ENCODE measurements at places on chromosomes 1 and 21.

DNA sequence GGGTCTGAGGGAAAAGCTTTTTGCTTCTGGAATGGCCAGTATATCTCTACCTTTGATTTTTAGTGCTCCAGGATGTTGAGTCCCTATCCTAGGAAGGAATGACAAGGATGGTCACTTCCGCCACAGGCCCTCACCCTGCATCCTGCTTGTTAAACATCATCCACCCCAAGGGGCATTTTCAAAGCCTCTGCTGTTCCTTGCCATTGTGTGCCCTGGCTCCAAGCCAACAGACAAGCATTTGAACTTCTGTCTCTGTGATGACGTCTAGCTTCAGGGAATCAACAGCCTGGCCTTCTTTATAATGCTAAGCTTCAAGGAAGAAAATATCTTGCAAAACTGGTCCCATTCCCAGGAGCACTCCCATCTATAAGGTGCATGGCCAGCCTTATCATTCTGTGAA lies 12.3 kb upstream of the JAM2 start:
- H3K36me3 ChIP-seq = no peaks in the 10 kb centered on the region
- no peaks in the 10 kb centered on the region for H3K4me1 ChIP-seq
- H3K27ac ChIP-seq = no peak overlapping the region
- no peak overlapping the region for H3K4me3 ChIP-seq

- H3K27ac ChIP-seq = no peak overlapping the region
- no peaks in the 10 kb centered on the region for H3K36me3 ChIP-seq
- H3K4me1 ChIP-seq = no peaks in the 10 kb centered on the region
- no peaks in the 10 kb centered on the region for H3K27me3 ChIP-seq
Measured at GRCh38 chr21:32424191-32424535, 11.7 kb downstream of the EVA1C start.

DNA sequence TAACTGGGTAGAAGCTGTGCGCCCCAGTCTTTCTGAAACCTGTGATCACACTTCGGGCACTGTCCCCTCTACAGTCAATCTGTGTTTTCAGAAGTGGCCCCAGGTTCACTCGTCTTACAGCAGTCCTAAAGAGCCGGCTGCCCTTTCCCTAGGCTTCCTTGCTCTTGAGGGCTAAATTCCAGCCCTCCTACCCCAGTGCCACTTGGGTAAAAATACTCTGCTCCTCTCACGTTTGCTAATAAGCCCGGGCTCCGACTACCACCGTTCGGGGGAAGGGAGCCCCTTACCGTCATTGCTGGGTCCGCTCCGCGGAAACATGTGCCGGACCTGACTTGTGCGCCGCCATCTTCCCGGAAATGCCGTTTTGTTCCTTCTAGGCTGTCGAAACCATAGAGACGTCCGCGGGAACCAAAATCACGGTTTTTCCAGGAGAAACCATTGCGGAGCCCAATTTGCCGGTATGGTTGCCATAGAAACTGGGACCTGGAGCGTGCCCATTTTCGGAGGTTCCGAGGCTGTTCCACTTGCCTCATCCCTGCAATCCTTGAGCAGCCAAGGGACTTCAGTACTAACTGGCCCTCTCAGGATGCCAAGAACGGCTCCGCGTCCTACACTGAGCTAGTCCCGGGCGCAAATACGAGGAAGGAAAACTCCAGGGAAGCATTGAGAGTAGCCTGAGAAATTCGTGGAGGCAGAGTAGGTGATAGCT lies at the start of gene GPATCH4:
Gene GPATCH4 (minus strand): TSS at position 358 of the 709 bp plus-strand sequence.
- peak; percentile 88 for DNase-seq
- peak within 1 kb of the TSS; percentile 88 for H3K27ac ChIP-seq
- H3K4me1 ChIP-seq = peaks cover 35% of the 10 kb centered on the region
- H3K36me3 ChIP-seq = peaks cover 25% of the 10 kb centered on the region
- peak within 1 kb of the TSS; percentile 98 for H3K4me3 ChIP-seq
- no peaks in the 10 kb centered on the region for H3K27me3 ChIP-seq

GRCh38 chr1:17789926-17790325 lies 34.8 kb downstream of the ACTL8 start:
- no peaks in the 10 kb centered on the region for H3K4me1 ChIP-seq
- no peaks in the 10 kb centered on the region for H3K27me3 ChIP-seq
- H3K36me3 ChIP-seq = no peaks in the 10 kb centered on the region

DNA sequence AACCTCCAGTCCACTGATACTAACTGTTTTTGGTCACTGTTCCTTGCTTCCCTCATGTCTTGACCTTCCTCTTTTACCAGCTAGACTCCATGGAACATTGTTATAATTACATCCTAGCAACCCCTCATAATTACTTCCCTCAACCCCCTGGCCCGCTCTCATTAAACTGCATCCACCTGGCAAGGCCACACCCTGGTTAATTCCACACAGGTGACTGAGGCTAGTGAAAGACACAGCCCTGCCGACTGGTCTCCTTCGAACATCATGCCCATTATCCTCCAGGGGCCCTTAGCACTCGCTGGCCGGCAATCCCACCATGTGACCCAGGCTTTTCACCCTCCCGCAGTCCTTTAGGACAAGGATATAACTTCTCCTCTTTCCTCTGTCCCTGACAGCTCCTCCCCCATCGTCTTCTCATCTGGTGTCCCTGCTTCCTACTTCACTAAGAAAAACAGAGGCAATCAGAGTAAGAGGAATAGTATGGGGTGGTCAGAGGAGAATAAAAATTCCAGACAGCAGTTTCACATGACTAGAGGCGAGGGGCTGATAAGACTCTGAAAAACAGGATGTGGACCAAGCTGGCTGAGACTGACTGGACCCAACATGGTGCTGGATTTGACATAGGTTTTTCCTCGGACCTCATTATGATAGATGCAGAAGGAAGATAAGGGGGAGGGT lies 8.8 kb upstream of the TENT5B start:
- H3K4me3 ChIP-seq = no peak overlapping the region
- H3K4me1 ChIP-seq = peaks cover 2% of the 10 kb centered on the region
- no peaks in the 10 kb centered on the region for H3K36me3 ChIP-seq
- H3K27ac ChIP-seq = no peak overlapping the region
- peaks cover 5% of the 10 kb centered on the region for H3K27me3 ChIP-seq
- no peak for DNase-seq

- no peak overlapping the region for H3K4me3 ChIP-seq
- H3K27me3 ChIP-seq = no peaks in the 10 kb centered on the region
- H3K4me1 ChIP-seq = peaks cover 9% of the 10 kb centered on the region
- H3K36me3 ChIP-seq = no peaks in the 10 kb centered on the region
Measured at GRCh38 chr1:213122514-213122929, 71.5 kb downstream of the RPS6KC1 start.

DNA sequence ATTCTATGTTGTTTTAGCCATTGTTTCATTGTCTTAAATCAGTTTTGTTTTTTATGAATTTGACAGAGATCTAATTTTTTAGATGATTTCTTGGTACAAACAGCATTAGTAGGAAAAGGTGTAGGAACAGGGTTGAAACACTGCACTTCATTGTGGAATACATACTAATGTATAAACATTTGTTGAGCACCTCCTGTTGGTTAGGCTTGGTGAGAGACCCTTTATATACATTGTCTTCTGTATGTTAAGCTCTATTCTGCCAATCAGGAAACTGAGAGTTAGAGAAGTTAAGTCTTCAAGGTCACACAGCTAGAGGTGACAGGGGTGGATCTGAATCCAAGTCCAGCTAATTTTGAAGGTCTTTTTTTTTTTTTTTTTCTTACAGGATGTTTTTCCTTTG lies 192.7 kb downstream of the VPS13D start:
- peaks cover 39% of the 10 kb centered on the region for H3K36me3 ChIP-seq
- DNase-seq = no peak
- H3K27ac ChIP-seq = no peak overlapping the region
- no peaks in the 10 kb centered on the region for H3K27me3 ChIP-seq
- peaks cover 2% of the 10 kb centered on the region for H3K4me1 ChIP-seq

- H3K36me3 ChIP-seq = peaks cover 29% of the 10 kb centered on the region
- no peak for DNase-seq
- H3K27me3 ChIP-seq = no peaks in the 10 kb centered on the region
- H3K27ac ChIP-seq = peak overlapping the region; percentile 100
- H3K4me3 ChIP-seq = peak overlapping the region; percentile 79
Measured at GRCh38 chr1:26791148-26791547, 3.4 kb downstream of the PIGV start.

DNA sequence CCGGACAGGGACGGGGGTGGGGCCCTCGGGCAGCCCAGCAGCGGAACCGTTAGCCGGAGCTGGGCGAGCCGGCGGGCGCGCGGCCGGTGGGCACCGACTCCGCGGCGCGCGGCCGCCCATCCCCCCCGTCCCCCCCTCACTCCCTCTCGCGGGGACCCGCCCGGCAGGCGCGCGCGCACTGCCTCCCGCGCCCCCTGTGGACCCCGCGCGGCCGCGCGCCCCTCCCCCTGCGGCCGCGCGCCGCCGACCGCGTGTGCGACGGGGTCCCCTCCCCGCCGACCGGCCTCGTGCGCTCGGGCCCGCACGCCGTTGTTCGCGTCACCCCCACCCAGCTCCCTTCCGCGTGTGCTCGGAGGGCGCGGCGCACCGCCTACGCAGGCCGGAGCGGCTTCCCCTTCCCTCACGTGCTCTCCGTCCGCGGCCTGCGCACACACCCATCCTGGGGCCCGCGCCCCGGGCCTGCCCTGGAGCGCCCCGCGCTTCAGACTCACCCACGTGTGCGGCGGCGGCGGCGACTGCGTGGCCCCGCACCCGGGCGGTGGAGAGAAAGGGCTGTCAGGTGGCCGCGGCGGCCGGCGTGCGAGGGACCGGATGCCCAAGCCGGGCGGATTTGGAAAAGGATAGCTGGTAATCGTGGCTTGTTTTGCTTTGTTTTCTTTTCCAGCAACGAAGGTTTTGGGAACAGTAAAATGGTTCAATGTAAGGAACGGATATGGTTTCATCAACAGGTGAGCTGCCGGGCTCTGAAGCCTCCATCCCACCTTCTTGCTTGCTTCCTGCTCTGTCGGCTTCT lies 717 bp downstream of the YBX1 start:
- H3K4me3 ChIP-seq = peak overlapping the region; percentile 97
- H3K4me1 ChIP-seq = peaks cover 58% of the 10 kb centered on the region
- peaks cover 38% of the 10 kb centered on the region for H3K36me3 ChIP-seq
- peak overlapping the region; percentile 94 for H3K27ac ChIP-seq
- no peaks in the 10 kb centered on the region for H3K27me3 ChIP-seq

DNA sequence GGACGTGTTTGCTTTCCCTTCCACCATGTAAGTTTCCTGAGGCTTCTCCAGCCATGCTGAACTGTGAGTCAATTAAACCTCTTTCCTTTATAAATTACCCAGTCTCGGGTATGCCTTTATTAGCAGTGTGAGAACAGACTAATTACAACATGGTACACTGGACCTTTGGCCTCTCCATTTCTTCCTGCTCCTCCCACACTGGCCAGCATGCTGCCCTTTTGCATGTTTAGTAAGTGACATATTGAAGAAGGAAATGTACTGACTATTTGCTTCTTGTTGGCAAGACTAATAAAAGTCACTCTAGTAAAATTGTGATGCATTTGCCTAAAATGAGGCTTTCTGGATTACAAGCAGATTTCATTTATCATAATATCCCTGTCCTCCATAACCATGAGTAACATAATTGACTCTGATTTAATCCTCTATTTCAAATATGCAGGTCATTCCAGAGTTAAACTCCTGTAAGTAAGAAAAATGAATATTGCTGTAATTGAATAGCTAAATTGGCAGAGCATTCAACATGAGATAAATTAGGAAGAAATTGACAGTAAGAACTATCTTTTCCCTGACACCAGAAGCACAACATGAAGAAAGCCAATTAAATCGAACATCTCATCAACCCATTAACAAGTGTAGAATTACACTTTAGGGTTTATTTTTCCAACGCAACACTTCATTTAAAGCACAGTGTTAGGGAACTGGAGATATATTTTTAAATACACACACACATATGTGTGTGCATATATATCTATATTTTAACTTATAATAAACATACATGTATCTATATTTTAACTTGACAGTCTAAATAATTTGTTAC lies 427.8 kb upstream of the ZP4 start:
- no peak for DNase-seq
- no peaks in the 10 kb centered on the region for H3K4me1 ChIP-seq
- no peak overlapping the region for H3K27ac ChIP-seq
- H3K4me3 ChIP-seq = no peak overlapping the region

DNA sequence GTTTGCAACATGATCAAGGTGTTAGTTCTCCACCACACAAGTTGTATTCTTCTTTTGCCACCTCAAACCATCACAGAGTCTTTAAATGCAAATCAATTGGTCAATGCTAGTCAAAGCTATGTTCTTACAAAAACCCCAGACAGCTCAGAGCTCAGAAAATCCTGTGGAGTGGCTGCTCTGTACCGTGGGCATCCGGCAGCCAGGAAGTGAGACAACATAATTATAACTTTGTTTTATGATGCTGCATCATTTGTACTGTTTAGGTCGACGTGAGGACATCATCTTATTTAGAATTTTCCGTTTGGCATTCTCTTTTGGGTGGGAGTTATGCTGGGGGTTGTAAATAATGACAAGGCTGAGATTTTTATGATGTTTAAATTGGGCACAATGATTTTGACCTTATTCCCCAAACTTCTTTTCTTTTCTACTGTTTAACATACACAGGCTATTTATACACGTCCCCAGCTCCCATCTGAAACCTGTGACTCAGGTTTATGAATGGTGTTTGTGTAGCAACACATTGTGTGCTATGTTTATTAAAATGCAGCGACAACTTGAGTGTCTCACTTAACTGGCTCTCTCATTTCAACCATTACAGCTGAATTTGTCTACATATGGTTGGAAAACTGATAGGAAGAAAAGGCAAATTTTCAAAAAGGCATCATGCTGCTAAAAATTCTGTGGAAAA lies 124.0 kb downstream of the CNIH3 start:
- H3K4me1 ChIP-seq = peaks cover 2% of the 10 kb centered on the region
- DNase-seq = no peak
- H3K36me3 ChIP-seq = no peaks in the 10 kb centered on the region
- no peak overlapping the region for H3K4me3 ChIP-seq

GRCh38 chr1:10917513-10918454 lies 94.7 kb upstream of the TARDBP start:
- peaks cover 44% of the 10 kb centered on the region for H3K27me3 ChIP-seq
- H3K27ac ChIP-seq = no peak overlapping the region
- no peak overlapping the region for H3K4me3 ChIP-seq
- peaks cover 28% of the 10 kb centered on the region for H3K4me1 ChIP-seq

DNA sequence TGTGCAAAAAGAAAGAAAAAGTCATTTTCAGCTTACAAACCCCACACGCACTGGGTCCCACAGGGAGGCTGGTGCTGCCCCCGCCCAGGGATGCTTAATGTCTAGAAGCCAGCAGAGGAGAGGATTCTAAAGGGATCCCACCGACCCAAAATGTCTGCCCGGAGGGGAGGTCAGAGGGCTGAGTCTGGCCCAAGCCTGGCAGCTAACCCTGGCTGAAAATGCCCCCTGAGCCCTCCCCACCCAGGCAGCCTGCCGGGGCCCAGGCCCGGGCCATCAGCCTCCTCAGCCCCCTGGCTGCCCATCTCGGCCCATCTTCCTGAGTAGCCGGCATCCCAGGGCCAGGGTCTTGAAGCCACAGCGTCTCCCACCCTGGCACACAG lies 33.5 kb downstream of the ACOT7 start:
- H3K27me3 ChIP-seq = no peaks in the 10 kb centered on the region
- peaks cover 8% of the 10 kb centered on the region for H3K36me3 ChIP-seq
- no peak overlapping the region for H3K4me3 ChIP-seq
- DNase-seq = no peak
- H3K27ac ChIP-seq = peak overlapping the region; percentile 85
- H3K4me1 ChIP-seq = peaks cover 48% of the 10 kb centered on the region

- no peaks in the 10 kb centered on the region for H3K27me3 ChIP-seq
- DNase-seq = no peak
- H3K4me3 ChIP-seq = no peak overlapping the region
- peaks cover 71% of the 10 kb centered on the region for H3K36me3 ChIP-seq
- H3K27ac ChIP-seq = no peak overlapping the region
- H3K4me1 ChIP-seq = peaks cover 17% of the 10 kb centered on the region
Measured at GRCh38 chr1:32783851-32784250, 33.3 kb downstream of the YARS1 start.

All from activated CD4-positive, alpha-beta memory T cell treated with anti-CD3 and anti-CD28 coated beads, Interleukin-2, amount 10 ng/mL, durations not matched to agents 7 days and 5 days (primary cell).